Mammary epithelial cell (primary cell): ENCODE measurements at places on chromosomes 2 and 18. TPM values are rescaled to one million over a fixed set of nuclear protein-coding genes. Genes with fewer than 3 reads are reported as not detected.
A peak's percentile ranks its signal among the peaks of the same experiment; 100 is the strongest.

DNA sequence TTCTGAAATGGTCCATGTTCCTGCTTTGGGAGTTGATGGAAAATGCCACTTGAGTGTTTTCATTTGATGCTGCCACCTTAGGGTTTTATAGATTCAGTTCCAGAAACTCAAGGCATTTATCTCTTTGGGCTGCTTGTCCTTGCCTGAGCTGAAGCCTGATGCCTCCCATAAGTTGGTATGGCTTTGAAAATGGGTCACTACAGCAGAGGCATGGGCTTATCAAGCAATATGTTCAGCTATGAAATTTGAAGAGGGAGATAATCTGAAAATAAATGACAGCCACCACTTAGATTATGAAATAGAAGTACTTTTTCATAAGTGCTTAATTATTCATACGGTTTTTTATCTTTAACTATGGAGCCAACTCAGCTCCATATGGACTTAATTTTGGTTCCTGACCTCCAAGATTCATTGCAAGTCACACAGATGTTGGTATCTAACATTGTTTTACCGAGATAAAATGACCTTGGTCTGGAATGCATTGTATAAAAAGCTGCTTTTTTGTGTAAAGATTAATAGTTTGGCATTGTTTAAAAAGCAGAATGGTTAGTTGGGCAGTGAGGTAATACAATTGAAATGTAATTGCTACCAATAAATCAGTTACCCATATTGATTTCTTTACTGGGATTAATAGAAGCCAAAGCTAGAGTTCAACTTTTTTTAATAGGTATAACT, 4.5 kb downstream of the SLC14A1 start:
- DNase-seq: no peak

GRCh38 chr2:63692002-63692606, 103.3 kb downstream of the MDH1 start:
- DNase-seq: peak; percentile 25

DNA sequence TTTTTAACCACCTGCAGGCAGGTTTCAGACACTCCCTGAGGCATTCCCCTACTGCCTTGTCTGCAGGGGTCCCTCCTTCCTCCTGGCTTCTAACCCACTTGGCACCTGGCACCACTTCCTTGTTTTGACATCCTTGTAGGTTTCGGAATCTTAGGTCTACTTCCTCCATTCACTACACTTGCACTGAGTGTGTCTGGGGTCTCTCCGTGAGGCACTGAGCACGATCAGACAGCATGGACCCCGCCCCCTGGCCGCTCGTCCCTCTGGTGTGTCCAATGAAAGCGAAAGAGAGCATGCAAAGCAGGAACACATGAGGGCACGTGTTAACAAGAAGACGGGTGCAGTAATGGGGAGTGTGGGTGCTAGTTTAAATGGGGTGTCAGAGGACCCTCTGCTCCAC, 63.8 kb downstream of the HAUS1 start:
- no peak for DNase-seq

- peak; percentile 2 for DNase-seq
These were observed 357.1 kb downstream of the NRXN1 start for GRCh38 chr2:50674876-50675275.

DNA sequence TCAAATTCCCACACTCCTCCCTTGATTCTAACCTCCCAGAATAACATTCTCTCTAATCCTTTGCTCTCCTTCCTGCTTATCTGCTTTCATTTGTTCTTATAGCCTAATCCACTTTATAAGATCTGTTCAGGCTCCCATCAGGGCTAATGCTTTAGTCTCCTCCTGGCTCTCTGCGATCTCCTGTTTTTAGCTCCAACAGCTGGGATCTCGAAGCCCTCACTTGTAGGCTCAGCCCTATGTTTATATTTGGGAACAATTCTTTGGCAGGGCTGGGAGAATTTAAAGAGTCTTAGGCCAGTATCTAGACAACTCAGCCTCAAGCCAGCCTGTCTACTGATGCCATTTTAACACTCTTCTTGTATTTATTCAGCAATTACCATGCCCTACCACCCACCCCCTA, 27.2 kb upstream of the RAPH1 start:
- DNase-seq: no peak

DNA sequence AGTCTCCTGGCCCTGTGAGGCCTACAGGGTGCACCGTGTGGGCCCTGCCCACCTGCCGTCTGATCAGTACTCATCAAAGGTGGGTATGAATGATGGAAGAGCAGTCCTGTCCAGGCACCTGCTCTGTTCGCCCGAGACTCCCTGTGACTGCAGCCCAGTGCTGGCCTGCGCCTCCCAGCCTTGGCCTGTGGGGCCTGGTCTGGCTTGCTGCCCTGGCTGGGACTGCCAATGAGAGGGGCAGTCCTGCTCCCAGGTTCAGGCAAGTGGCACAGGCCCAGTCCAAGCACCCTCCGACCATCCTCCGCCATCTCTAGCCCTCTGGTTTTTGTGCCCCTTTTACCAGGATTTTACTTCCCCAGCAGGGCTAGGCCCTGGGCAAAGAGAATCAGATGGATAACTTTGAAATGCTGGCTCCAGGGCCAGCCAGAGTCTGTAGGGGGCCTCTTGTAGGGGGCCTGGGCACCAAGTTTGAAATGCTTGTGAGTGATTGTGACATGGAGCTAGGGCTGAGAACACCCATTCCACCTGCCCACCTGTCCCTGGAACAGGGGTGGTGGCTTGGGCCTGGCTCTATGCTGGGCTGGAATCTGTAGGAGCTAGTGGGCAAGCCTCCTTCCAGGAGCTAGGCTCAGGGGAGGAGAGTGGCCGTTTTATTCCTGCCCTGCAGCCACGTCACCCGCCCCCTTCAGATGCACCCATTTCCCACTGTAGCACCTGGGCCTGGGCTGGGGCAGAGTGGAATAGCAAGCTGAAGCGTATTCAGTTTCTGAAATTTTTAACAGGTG, 8.7 kb upstream of the HS6ST1 start:
- no peak for DNase-seq

GRCh38 chr2:168348076-168348475, 100.7 kb upstream of the STK39 start:
- DNase-seq: no peak

UGT1A8 gene
- total RNA-seq: under 0.01 TPM

IL36RN gene
- total RNA-seq: 0.16 and 1.3 TPM in 2 replicates
